ENCODE measurements at places on chromosomes 1 and 21.

DNA sequence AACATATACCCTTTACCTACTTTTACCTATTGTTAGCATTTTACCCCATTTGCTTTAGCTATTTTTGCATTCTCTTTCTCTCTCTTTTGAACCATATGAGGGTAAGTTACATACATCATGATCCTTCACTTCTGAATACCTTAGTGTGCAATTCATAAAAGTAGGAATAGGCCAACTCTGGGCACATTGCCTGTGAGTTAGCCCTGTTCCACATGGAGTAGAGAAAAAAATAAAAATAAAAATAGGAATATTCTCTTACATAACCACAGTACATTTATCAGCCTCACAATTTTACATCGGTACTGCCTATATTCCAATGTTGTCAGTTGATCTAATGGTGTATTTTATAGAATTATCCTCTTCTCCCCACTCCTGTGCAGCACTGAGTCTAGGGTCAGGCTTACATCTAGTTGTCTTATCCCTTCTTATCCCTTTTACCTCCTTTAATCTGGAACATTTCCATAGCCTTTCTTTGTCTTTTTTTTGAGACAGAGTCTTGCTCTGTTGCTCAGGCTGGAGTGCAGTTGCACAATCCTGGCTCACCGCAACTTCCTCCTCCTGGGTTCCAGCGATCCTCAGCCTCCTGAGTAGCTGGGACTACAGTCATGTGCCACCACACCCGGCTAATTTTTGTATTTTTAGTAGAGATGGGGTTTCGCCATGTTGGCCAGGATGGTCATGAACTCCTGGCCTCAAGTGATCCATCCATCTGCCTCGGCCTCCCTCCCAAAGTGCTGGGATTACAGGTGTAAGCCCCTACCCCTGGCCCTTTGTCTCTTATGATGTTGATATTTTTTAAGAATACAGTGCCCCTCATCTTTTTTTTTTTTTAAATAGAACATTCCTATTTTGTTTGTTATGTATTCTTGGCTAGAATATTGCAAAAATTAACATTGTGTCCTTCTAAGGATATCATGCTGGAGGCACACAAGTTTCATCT lies 11.1 kb upstream of the SLC30A1 start:
- no peak for DNase-seq

DNA sequence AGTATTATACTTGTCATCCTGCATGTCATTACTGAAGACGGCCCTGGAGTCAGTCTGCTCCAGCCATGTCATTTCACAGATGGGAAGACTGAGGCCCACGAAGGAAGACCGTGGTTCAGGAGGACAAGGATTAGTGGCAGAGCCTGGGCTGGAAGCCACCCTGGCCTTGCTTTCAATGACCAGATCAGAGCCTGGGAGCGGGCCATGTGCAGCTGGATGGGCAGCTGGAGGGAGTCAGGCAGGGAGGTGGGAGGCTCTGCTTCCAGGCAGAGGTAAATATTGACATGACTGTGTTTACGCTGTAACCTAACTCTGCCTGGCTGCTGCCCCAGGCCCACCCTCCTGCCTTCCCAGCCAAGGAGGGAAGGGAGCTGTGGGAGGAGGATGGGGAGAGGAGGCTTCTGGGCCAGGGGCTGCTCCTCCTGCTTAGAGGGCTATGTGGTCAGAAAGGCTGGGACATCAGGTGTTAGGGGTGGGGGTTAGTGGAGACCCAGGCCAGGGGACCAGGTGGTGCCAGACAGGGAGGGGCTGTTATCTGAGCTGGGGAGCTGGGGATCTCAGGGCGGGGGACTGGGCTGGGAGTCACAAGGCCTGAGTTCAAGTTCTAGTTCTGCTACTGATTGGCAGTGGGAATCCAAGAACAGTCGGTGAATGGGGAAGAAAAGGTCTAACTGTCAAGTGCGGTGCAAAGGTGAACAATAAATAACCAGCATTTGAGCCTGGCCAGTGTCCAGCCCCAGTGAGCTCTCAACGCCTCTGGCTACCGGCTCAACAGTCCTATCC lies 48.5 kb upstream of the ECE1 start:
- no peak for DNase-seq

- DNase-seq = no peak
Measured at GRCh38 chr1:155598842-155599331, 11.1 kb upstream of the MSTO1 start.

DNA sequence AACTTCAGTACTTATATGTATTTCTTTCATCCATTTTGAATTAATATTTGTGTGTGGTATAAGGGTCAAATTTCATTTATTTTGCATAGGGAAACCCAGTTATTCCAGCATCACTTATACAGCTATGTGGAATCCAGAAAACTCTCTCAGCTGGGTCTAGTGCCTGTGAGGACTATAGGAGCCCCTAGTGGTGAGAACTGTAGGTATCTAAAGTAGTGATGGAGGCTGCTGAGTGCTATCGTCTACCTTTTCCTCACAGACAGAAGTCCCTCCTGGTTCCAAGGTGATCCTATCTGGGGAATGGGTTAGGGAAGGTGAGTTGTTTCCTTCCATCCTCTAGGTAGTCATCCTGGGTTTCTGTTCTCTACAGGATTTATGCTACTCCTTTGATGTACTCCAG lies 352.0 kb upstream of the C1orf87 start:
- no peak for DNase-seq

GRCh38 chr1:224534731-224535130 lies 81.4 kb upstream of the CNIH3 start:
- no peak for DNase-seq

- no peak for DNase-seq
Measured at GRCh38 chr1:50129201-50129600, 20.5 kb downstream of the ELAVL4 start.

DNA sequence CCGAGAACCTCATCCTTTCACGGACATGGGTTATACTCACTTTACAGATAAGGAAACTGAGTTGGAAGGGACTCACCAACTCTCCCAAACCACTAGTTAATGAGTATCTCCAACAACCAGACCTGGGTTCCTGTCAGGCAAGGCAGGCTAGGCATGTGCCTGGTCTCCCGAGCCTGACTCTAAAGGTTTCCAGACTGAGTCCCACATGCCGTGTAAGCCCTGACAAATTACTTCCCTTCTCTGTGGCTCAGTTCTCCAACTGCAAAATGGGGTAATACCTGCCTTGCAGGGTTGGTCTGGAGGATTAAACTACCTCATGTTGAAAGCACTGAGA lies 34.3 kb downstream of the SSBP3 start:
- no peak for DNase-seq

GRCh38 chr1:206606867-206607266 lies 5.4 kb downstream of the EIF2D start:
- no peak for DNase-seq

All from GM12891 (cell line).